DMS153 (cell line): ENCODE measurements at places on chromosomes 13 and 19.

GRCh38 chr13:31717583-31717982 lies 21.7 kb upstream of the RXFP2 start:
- no peak for DNase-seq

GRCh38 chr13:106499113-106499512 lies 36.3 kb downstream of the EFNB2 start:
- DNase-seq = no peak

- no peak for DNase-seq
Observed at GRCh38 chr13:71902676-71903075, 35.7 kb upstream of the DACH1 start.

DNA sequence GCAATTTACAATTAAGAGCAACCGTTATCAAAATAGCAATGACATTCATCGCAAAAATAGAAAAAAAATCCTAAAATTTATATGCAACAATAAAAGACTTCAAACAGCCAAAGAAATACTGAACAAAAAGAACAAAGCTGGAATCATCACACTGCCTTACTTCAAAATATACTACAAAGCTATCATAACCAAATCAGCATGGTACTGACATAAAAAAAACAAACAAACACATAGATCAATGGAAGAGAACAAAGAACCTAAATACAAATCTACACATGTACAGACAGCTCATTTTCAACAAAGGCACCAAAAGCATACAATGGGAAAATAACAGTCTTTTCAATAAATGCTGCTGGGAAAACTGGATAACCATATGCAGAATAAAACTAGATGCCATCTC lies 6.4 kb downstream of the ZNF562 start:
- DNase-seq = no peak

- peak; percentile 80 for DNase-seq
Observed at GRCh38 chr19:51688671-51689571, 4.2 kb upstream of the SPACA6 start.

DNA sequence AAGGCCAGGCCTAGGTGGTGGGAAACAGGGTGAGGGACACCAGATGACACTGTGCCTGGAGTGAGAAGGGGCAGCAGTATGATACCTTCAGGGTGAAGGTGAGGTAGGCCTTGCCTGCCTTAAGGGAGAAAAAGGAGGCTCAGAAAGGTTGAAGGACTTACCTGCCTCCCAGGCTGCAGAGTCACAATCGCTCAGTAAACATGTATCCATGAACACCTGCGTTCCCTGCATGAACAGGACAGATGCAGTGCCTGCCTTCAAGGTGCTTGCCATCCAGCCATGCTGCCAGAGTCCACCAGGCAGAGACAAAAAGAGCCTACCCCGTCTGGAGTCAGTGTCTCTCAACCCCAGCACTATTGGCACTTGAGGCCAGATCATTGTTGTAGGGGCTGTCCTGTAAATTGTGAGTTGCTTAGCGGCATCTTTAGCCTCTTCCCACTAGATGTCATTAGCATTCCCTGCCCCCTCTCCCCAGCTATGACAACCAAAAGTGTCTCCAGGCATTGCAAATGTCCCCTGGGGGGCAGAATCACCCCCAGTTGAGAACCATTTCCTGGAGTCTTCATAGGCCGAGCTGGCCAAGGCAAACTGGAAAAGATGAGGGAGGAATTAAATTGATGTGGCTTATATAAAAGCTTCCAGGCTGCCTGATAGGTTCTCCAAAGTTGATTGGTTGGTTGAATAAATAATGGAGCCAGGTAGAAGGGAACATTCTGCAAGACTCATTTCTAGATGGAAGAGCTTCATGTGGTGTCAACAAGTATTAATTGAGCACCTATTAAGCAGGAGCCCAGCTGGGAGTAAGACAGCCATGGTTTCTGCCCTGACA lies 1.7 kb downstream of the MAP3K10 start:
- DNase-seq = no peak

- no peak for DNase-seq
Observed at GRCh38 chr13:24133021-24133795, 27.3 kb upstream of the SPATA13 start.

- no peak for DNase-seq
Observed at GRCh38 chr13:43911871-43912270, 32.2 kb downstream of the LACC1 start.

GRCh38 chr19:45769821-45770191 lies 754 bp upstream of the SIX5 start:
- DNase-seq = no peak
